ENCODE measurements at places on chromosomes 11 and 22.

GRCh38 chr11:58289266-58289665 is 21.2 kb upstream of the OR10W1 start:
- no peak for DNase-seq

DNA sequence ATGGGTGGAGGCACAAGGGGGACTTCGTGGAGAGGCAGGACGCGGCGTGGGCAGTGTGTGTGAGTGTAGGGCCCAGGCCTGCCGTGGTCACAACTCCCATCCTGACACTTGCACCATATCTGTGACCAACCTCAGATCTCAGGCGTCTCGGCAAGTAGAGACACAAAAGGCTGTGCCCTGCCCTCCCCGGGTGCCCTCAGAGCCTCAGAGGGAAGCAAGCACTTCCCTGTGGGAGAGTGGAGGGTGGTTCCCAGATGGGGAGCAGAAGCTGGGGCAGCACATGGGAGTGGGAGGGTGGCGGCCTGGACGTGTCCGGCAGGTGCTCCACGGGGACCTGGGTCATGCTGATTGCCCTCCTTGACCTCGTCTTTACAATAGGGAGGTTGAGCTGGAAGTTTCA is 20.4 kb downstream of the B3GAT1 start:
- no peak for DNase-seq

GRCh38 chr11:73389134-73389525 is 12.9 kb downstream of the RELT start:
- DNase-seq: no peak

GRCh38 chr11:196786-197731 is 4.2 kb downstream of the SCGB1C1 start:
- DNase-seq: no peak

- DNase-seq: no peak
Observed at GRCh38 chr11:119803726-119804294, 74.8 kb upstream of the NECTIN1 start.

GRCh38 chr11:102330231-102330630 is 12.9 kb downstream of the BIRC3 start:
- no peak for DNase-seq

- DNase-seq: no peak
Observed at GRCh38 chr11:43907028-43907975, 26.7 kb downstream of the ALKBH3 start.

- no peak for DNase-seq
Observed at GRCh38 chr11:102783720-102784119, 3.3 kb upstream of the MMP10 start.

DNA sequence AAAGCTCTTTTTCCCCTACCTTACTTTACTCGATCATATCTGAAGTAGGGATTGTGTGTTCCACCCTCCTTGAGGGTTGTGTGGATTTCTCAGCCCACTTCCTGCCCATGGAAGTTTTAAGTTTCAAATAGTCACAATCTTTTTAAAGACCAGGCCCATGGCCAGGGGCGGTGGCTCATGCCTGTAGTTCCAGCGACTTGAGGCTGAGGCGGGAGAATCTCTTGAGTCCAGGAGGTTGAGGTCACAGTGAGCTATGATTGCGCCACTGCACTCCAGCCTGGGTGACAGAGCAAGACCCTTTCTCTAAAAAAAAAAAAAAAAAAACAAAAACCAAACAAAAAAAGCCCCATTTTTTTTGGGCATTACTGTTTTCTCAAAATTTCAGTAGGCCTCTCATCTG is 36.3 kb upstream of the LRRC10B start:
- no peak for DNase-seq

GRCh38 chr11:14546672-14547071 is 26.5 kb upstream of the PSMA1 start:
- DNase-seq: no peak

DNA sequence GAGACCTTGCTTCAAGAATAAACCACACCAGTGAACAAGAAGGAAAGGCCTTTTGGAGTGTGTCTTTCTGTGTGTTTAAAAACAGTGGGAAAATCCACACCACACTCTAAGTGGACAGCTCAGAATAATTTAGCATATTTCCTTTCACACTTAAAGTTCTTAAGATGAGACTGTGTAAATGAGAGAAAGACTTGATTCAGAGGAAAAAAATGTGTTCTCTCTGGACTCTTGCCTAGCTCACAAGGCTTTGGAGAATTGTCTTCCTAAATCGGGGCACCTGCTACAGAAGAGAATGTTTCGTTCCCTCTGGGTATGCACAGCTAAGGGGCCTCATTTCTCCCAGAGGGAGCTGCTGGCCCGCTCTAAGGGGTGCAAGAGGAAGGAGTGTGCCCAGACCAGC is 28.4 kb upstream of the CRTAM start:
- DNase-seq: no peak

- DNase-seq: peak; percentile 72
Observed at GRCh38 chr11:62611705-62612365, 740 bp downstream of the EML3 start.

DNA sequence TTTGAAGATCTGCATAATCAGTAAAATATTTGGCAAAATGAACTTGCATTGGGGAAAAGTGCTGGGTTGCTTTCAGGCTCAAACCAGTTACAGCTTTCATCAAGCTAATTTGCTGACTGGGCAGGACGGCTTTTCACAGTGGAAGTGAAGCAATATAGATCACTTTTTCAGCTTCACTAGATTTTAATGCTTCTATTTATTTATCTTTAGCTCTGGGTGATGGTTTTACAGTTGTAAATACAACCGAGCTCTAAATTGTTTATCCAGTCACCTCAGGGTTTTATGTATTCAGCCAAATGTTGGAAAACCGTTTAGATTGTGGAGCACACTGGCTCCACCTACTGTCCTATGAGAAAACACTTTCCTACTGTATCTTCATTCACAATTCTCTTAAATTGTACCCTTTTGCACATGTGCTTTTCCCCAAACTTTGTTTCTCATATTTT is 58.2 kb downstream of the ACER3 start:
- peak; percentile 68 for DNase-seq

- DNase-seq: no peak
Observed at GRCh38 chr11:77515063-77515462, 41.2 kb upstream of the PAK1 start.

- DNase-seq: no peak
Observed at GRCh38 chr11:48093323-48093722, 113.0 kb downstream of the PTPRJ start.

- peak; percentile 85 for DNase-seq
Observed at GRCh38 chr11:110087812-110088534, 5.2 kb upstream of the ZC3H12C start.

- DNase-seq: peak; percentile 73
Observed at GRCh38 chr22:36144886-36145541, 15.5 kb downstream of the APOL3 start.

DNA sequence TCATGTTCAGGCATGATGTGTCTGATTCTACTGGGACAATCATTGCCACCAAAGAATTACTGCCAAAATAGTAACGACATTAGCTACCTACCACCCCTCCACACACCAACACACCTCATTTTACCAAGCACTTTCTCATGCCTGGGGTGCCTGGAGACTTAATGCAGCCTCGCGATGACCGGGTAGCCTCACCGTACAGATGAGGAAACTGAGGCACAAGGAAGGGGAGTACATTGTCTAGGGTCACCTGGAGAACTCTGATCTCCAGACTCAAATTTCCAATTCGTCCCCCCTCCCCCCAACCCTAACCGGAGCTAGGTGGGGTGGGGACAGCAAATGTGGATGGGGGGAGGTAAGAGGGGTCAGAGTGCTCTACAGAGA is 2.7 kb upstream of the RTN4RL2 start:
- no peak for DNase-seq

DNA sequence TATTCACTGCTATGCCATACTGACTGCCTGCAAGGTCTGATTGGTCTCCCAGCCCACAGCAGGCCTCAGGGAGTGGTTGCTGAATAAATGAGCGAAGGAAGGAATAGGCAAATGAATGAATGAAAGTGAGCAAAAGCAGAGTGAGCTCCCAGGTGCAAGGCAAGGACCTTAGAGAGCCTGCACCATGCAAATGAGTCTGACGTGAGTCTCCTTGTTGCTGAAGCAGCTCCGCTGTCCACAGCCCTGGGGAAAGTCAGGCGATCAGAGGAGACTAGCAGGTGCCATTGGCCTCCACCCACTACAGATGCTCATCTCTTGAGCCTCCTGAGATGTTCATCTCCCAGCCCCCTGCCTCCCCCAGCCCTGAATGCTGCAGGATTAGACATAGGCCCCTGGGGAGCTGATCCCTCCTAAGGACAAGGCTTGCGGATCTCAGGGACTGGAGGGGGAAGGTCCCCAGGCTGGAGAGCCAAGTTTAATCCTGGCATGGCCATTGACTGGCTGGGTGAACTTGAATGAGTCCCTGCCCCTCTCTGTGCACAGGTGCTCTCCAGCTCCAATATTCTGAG is 22.1 kb downstream of the GDPD5 start:
- no peak for DNase-seq

DNA sequence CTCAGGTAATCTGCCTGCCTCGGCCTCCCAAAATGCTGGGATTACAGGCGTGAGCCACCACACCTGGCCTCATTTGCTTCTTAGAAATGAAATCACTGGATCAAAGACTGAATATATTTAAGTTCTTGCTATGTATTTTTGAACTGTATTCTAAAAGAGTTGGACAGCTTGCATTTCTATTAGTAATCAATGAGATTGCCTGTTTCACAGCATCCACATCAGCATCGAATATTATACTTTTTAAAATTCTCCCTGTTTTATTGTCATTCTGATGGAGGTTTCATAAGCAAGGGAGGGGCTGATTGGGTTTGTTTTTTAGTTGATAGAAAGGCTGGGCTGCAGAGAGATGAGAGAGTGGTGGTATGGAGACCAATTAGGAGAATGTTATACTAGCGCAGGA is 68.7 kb upstream of the CREB3L1 start:
- DNase-seq: no peak

DNA sequence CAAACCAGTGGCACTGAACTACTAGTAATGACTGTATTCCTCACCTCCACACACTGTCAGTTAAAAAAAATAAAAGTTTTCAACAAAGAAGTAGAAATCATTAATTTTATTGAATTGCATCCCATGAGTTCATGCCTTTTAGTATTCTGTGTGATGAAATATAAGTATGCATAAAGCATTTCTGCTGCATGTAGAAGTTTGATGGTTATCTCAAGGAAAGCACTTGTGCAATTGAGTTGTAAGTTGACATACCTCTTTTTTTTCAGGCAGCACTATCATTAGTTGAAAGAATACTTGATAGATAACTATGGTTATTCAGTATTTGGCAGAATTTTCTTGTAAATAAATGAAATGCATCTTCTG is 104.4 kb downstream of the STIM1 start:
- no peak for DNase-seq

- DNase-seq: no peak
Observed at GRCh38 chr11:31218847-31219246, 150.7 kb downstream of the DCDC1 start.

DNA sequence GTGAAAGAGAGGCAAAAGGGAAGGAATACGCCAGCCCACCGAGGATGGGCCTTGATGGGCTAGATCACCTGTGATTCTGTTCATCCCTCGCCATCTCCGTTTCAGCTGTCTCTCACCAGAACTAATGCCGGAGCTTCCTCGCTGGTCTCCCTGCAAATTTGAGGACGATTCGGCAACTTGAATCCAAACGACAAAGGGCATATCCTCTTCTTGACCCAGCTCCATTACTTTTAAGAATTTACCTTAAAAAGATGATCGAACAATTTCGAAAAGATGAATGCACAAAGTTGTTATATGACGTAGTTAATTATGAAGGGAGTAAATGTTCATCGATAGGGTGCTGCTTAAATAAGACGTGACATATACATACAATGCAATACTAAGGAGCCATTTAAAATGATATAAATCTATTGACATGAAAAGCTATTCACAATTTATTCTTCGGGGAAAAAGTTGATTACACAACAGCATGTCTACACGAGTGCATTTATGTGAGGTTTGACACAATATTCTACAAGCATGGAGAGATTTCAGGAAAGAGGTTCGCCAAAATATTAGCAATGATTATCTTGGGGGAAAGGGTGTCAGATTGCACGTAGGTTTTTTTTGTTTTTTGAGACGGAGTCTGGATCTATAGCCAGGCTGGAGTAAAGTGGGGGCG is 937 bp upstream of the FAM168A start:
- no peak for DNase-seq

DNA sequence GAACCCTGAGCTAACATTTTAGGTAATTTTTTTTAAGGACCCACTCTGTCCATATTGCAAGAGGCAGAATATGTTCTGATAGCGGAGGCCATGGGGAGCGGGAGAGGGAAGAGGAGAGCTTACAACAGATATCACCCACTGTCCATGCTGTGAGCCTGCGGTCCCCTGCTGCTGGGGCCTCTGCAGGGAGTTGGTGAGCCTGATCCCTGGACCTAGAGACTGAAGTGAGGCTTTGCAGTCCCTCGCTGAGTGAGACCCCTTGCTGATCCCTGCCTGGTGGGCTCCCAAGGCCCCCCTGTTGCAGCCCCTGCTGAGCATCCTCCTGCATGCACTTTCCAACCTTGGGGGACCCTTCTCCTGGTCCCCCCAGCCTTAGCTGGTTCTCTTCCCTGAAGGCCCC is 12.5 kb downstream of the MIF start:
- DNase-seq: no peak

DNA sequence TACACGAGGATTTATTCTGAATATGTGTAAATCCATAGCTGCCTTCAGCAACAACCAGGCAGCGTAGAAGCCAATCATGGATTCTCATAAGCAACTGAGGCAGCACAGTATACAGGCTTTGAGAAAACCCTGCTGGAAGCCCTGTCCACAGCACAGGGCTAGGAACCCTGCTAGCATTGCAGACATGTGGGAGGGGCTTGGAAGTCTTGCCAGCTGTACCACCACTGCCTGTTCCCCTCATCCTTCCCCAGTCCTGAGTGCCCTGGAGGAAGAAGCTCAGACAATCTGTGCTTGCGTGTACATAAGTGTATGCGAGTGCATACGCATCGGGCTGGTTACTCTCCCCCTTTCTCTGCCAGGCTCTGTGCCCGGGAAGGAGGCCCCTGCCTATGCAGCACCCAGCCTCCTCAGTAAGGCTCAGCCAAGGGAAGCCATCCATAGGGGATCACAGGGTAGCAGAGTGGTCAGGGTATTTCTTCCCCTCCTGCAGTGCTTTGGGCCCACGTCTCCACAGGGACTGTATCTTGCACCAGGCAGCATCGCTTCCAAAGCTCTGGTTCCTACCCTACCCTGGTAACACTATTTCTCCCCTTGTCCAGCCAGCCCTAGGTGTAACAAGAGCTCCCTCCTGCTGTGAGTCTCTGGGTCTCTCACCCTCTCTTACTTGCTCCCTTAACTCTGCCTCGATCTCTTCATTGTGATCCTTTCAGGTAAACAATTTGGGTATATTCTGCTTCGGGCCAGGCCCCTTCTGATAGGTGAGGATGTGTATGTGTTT is 90.5 kb downstream of the GALNT18 start:
- DNase-seq: no peak

DNA sequence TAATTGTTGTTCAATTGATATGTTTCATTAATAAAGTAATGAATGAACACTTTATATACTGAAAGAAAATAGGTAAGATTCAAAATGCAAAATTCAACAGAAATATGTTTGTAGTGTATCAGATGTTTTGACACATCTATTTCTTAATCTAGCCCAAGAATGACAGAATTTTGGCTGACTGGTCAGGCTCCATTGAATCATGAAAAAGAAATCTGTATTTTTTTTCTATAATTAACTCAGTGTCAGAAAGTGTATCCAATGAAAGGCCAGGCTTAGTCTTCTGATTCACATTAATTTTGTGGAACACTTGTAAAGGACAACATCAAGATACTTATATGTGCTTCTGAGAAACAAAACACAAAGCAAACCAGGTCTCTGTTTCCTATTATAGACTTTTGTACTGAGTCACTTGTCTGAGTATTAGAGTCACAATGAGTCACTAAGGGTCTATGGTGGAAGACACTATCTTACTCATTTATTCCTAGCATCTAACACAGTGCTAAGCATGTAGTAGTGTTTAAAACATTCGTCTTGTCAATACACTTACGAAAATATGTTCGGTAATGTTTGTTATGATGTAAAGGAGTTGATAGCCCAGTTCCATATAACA is 297.7 kb upstream of the CCDC90B start:
- DNase-seq: peak; percentile 63
